ENCODE measurements at places on chromosomes 3 and 15. TPM values are rescaled to one million over a fixed set of nuclear protein-coding genes. Genes with fewer than 3 reads are reported as not detected.

Gene PLXND1
- total RNA-seq: 38.5 TPM

Gene MORC1
- total RNA-seq: not detected

Gene PPP1R14D
- total RNA-seq: not detected

Gene MCF2L2
- total RNA-seq: 0.37 TPM

Gene LINGO1
- not detected for total RNA-seq

Gene RETNLB
- total RNA-seq: not detected

Gene ALCAM
- total RNA-seq: 63.6 TPM

Gene FSIP1
- total RNA-seq: 1.7 TPM

Gene DAZL
- total RNA-seq: not detected

Gene UNC13C
- not detected for total RNA-seq

Gene IL5RA
- not detected for total RNA-seq

Gene C3orf49
- not detected for total RNA-seq

Gene SERPINI1
- total RNA-seq: 1.7 TPM

Gene VEPH1
- 98.0 TPM for total RNA-seq

Gene ITIH1
- total RNA-seq: 0.18 TPM

Gene GNB4
- total RNA-seq: 51.2 TPM

Gene TIPARP
- total RNA-seq: 36.1 TPM

Gene PLA2G4D
- not detected for total RNA-seq

Gene SAMD7
- total RNA-seq: not detected

Gene MAGEL2
- total RNA-seq: 0.37 TPM

Gene LPP
- 60.1 TPM for total RNA-seq

Gene SLC25A38
- 22.4 TPM for total RNA-seq

Gene TTC23
- total RNA-seq: 26.5 TPM

Gene GNAT1
- total RNA-seq: not detected

Gene MAP1A
- 40.8 TPM for total RNA-seq

Gene SHISA5
- total RNA-seq: 102 TPM

All from smooth muscle cell of bladder (primary cell).